ENCODE measurements at places on chromosomes 7 and 10. TPM values are rescaled to one million over a fixed set of nuclear protein-coding genes. Genes with fewer than 3 reads are reported as not detected.

- DNase-seq, result no peak
Measured at GRCh38 chr10:23198940-23199767, 7.0 kb downstream of the PTF1A start.

OR2A2 gene
- not detected for total RNA-seq

DNA sequence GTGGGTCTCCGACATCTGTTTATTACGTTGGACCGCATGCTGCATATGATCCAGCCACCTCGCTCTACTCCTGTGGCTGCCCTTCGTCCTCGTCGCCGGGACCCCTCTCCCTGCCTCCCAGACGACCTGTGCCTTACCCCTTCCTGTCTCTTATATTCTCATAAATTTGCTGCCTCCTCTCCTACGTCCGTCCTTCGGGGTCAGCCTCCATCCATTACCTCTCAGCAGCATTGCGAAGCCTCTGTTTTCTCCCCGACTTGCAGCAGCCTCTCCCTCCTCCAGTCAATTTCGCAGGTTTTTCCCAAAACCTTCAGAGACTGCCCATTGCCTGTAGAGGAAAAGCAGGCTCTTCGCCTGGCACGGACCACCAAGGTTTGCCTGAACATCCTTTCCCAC lies 39.4 kb upstream of the LEP start:
- DNase-seq, result peak; percentile 67

GRCh38 chr10:114363745-114364454 lies 40.4 kb downstream of the AFAP1L2 start:
- DNase-seq, result no peak

CDK1 gene
- total RNA-seq, result 5.1 TPM

RPEL1 gene
- not detected for total RNA-seq

DNA sequence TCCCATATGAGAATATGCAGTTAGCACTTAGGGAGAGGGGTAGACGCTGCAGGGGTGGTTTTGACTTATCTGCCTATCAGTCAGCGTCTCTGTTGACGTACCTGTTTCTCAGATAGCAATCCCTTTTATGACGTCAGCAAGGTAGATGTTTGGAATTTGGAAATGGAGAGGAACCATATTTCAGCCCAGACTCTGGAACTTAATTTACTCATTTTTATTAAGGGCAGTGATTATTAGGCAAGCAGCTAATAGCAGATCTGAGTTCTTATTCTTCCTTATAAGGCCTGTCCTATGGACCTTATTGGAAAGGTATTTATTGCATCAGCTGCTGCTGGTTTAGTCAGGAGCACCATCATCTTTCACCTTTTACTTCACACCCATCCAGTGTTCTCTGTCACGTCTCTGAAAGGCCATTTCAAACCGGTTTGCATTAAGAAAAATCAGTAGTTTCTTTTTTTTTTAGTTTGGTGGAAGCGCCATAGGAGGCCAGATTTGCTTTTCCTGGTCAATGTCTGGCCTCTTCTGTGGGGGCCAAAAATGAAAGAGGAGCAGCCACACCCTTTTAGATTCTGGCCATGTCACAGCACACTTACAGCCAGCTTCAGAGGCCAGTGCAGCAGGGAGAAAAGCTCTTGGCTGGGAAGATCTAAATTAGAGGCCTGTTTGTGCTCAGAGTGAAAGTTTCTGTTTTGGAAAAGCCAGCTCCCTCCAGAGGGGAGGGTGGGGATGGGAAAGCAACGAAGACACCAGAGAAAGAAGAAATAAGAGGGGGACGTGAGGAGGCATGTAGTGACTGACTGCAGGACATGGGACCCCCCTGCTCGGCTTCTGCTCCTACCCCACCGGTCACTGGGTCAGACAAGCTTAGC lies 146.3 kb downstream of the TCF7L2 start:
- no peak for DNase-seq

RAPGEF5 gene
- 19.4 TPM for total RNA-seq

CADPS2 gene
- total RNA-seq, result 7.7 TPM

DNA sequence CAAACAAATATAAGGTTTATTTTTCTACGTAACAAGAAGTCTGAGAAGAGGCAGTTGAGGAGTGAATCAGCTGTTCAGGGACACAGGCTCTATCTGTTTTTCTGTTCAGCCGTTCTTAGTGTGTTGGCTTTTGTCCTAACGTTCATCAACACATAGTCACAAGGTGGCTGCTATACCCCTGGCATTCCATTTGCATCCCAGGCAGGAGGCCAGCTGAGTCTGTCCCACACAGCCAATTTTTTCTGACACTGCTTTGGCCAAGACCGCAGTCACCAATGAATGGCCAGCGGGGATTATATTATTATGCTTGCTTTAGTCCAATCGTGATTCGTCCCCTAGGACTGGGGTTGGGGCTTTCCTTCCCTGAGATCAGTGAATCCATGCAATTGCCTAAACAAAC lies 143.4 kb upstream of the CHST15 start:
- DNase-seq, result no peak

GPR26 gene
- total RNA-seq, result not detected

GRCh38 chr10:97355571-97355975 lies 21.0 kb upstream of the FRAT2 start:
- DNase-seq, result no peak

DNA sequence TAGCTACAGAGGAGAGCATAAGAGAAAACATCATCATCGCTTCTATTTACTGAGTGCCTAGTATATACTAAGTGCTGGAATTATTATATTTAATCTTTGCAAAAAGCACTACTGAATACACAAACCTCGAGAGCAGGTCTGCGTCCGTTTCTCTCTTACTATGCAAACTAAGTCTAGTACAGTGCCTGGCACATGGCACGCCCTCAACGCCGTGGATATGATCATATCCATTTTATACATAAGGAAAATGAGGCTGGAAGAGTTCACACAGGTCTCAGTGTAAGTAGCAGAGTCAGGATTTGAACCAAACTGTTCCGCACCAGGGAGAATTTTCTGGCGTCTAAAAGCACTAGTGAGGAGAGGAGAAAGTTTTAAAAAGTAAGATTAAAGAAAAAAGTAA lies 17.6 kb downstream of the MXI1 start:
- no peak for DNase-seq

SPDYE2 gene
- total RNA-seq, result not detected

- no peak for DNase-seq
Measured at GRCh38 chr7:129785685-129786514, 166.9 kb downstream of the UBE2H start.

GRCh38 chr7:150989456-150989855 lies 1.4 kb upstream of the NOS3 start:
- DNase-seq, result no peak

DNA sequence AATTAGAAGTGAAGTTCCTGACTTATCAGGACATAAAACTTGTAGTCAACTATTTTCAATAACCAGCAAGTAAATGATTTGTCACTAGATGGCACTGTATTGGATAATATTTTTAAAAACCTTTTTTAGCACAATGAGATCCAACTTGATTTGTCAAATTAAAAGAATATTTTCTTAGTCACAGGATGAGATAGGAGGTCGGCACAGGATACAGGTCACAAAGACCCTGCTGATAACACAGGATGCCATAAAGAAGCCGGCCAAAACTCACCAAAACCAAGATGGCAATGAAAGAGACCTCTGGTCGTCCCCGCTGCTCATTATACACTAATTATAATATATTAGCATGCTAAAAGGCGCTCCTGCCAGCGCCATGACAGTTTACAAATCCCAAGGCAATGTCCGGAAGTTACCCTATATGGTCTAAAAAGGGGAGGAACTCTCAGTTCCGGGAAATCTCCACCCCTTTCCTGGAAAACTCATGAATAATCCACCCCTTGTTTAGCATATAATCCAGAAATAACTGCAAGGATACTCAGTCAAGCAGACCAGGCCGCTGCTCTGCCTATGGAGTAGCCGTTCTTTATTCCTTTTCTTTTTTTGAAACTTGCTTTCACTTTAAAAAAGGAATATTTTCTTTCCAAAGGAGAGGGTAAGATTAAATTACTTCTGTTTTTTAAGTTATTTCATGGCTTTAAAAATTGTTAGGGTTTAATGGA lies 255.7 kb upstream of the MKLN1 start:
- DNase-seq, result no peak

GRCh38 chr7:116715077-116715476 lies 43.1 kb downstream of the MET start:
- DNase-seq, result no peak

SRI gene
- total RNA-seq, result 43.9 TPM

TMEM213 gene
- total RNA-seq, result 13.3 TPM

DNA sequence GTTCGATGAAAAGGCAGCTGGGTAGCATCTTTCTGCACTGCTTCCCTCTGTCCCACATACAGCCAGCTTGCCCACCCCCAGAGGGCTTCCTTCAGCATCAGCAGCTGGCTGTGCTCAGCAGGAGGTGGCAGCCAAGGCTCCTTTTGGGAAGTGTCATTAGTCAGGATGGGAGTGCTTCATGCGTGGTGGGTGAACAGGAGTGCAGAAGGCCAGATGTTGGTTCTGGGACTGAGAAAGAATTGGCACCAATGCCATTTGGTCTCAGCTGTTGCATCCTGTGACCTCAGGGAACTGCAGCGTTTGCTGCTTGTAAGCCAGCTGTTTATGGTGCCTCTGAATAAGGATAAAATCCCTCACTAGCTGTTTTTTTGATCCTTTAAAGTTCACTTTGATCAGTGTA lies 131.1 kb upstream of the SORCS3 start:
- peak; percentile 36 for DNase-seq

GRCh38 chr10:97744405-97745035 lies 7.6 kb downstream of the ZFYVE27 start:
- no peak for DNase-seq

DNA sequence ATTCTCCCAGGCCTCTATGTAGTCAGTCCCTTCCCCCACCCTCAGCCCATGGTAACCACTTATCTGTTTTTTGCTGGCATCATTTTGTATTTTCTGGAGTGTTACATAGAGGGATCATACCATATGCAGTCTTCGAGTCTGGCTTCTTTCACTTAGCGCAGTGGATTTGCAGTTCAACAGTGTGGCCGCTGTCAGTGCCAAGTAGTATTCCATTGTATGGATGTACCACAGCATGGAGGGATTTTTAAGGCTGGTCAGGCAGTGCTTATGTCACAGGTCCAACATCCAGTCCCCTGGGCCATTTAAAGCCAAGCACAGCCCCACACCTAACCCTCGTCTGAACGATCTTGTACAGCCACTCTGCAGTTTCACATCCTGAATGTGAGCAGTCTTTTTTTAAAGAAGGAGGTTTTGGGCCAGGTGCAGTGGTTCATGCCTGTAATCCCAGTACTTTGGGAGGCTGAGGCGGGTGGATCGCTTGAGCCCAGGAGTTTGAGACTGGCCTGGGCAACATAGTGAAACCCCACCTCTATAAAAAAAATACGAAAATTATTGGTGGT lies 121.8 kb downstream of the CUX1 start:
- no peak for DNase-seq

COL28A1 gene
- 10.5 TPM for total RNA-seq

GRCh38 chr10:110770243-110770642 lies 101.5 kb upstream of the PDCD4 start:
- no peak for DNase-seq

DNA sequence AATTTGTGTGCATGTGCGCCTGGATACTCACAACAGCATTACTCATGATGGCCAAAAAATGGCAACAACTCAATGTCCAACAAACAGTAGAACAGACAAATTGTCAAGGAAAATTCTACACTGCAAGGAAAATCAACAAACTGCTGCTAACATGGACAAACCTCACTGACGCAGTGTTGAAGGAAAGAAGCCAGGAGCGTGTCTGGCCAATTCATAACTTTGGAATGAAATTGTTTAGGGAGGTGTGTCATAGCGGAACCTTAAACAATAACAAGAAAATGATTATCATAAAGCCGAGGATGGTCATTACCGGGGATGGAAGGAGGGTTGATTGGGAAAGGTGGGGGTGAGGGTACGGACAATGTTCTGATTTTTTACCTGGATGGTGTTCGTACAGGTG lies 29.1 kb downstream of the ALOX5 start:
- no peak for DNase-seq

ERVW-1 gene
- total RNA-seq, result not detected

TMEM130 gene
- 3.4 TPM for total RNA-seq

- DNase-seq, result no peak
Measured at GRCh38 chr7:7276161-7276560, 93.8 kb downstream of the C1GALT1 start.

POT1 gene
- total RNA-seq, result 13.9 TPM

DNA sequence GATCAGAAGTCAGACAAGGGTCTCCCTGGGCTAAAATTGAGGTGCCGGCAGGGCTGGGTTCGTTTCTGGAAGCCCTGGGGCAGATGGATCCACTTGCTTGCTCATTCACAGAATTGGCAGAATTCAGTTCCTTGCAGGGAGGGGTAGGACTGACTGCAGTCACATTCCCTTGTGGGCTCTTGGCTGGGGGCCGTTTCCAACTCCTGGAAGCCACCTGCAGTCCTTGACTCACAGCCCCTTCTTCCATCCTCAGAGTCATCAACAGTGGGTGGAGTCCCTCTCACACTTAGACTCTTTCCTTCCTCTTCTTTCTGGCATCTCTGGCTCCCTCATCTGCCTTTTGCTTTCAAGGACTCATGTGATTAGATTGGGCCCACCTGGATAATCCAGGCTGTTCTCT lies 54.6 kb upstream of the NANOS1 start:
- peak; percentile 36 for DNase-seq

- no peak for DNase-seq
Measured at GRCh38 chr10:47268696-47269095, 31.3 kb upstream of the GDF10 start.

MSMB gene
- 14.5 TPM for total RNA-seq

- no peak for DNase-seq
Measured at GRCh38 chr7:37709631-37710509, 26.3 kb downstream of the GPR141 start.

LLCFC1 gene
- total RNA-seq, result not detected

AKR1D1 gene
- total RNA-seq, result not detected

DNA sequence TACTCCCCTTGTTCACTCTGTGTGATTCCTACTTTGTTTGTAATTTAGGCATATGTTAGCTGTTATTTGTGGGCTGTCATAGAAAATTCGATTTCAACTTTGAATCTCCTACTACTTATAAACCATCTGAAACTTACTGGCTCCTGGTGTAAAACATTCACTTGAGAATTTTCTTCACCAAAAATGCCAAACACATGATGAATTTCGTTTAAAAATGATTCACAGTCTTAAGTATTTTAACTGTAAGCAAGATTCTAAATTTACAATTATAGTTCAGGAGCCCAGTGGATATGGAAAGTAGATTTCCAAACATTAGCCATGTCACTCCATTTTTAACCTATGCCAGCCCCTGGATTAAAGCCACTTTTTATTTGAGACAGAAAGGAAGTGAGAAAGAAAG lies 3.1 kb downstream of the CPED1 start:
- no peak for DNase-seq

DNA sequence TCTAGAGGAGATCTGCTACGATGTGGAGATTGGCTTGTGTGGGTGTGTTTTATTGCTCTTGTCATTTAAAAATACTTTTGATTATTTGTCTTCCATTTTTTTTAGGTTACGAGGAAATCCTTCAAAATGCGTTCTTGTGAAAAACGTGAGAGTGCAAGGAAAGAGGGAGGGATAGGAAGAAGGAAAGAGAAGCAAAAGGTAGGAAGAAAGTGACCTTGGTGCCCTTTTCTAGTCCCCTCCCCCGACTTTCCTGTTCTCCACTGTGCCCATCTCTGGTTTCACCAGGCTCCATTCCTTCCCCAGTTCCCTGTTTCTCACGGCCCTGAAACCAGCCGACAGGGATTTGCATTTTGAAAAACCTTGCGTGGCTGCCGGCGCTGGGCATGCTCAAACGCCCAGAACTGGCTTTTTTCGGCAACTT lies 506 bp upstream of the GNAI1 start:
- no peak for DNase-seq

Measured in lower leg skin (tissue), 4 donors.